ENCODE measurements at places on chromosomes 3 and 15.
A peak's percentile ranks its signal among the peaks of the same experiment; 100 is the strongest.

DNA sequence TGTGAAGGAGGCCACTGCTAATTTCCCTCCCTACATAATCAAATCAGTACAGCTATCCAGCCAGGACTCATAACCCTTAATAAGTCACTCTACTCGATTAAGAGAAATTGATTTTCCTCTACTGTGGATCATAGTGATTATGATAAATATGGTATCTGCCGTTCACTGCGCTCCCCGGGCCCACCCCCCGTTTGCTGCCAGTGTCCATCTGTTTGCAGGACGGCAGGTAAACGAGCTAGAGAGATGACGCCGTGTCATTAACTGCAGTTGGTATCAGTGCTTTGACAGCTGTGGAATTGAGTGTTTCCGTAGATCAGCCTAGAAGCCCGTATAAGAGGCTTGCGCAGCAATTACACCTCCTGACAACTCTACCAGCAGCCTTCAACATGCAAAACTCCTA is 94.9 kb downstream of the ROBO2 start:
- no peak for DNase-seq

DNA sequence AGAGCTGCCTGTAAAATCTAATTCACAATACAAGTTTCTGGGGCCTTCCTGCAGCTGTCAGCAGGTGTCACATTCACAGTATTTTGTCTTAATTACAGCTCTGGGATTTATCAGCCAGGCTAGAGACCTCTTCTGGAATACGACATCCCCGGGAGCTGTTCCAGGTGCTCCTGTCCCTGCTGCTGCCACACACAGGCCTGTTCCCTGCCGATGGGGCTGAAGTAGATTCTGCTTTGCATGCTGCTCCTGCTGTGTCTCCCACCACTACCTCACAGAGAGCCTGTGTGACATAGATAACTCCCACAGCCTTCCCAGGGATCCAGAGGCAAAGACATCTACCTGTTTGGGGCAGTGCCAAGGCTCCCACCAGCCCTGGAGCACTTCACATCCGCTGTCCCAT is 20.4 kb downstream of the COLQ start:
- DNase-seq = no peak

DNA sequence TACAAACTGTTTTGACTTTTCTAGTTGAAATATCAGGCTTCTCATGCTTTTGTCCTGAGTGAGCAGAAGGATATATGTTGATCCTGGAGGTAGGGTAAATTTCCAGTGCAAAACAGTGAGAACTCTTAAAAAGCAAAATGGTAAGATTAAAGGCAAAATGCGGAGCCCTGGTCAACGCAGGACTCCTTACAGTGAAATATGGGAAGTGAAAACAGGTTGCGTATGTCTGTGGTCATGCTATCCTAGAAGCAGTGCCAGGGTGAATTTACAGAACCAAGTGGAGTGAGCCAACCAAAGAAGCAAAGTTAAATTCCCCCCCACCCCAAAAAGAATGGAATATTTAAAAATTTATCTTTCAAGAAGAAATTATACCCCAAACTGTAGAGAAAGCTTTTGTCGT is 256.4 kb downstream of the NR2F2 start:
- no peak for DNase-seq

- DNase-seq = peak; percentile 93
Measured at GRCh38 chr15:40859206-40859851, 14.7 kb downstream of the RHOV start.

GRCh38 chr15:43276563-43277200 is 10.0 kb upstream of the TGM5 start:
- DNase-seq = no peak

DNA sequence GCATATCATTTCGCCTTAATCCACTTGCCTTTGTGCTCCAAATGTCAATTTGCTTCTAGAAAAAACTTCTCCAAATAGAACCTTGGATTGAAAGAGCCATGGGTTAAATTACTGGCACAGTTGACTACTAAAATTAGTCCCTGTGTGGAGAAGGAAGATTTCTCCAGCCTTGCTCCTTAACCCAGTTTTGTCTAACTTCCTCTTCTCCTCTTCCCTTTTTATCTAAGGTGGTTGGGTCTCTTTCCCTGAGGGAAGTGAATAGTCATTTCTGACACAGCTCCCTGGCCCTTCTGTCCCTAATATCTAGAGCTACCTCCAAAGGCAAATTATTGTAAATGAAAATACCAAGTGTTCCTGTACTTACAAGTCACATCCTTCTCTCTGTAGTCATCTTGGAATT is 527.9 kb upstream of the TBL1XR1 start:
- DNase-seq = no peak

GRCh38 chr3:14598143-14598569 is 53.4 kb upstream of the CCDC174 start:
- peak; percentile 69 for DNase-seq

DNA sequence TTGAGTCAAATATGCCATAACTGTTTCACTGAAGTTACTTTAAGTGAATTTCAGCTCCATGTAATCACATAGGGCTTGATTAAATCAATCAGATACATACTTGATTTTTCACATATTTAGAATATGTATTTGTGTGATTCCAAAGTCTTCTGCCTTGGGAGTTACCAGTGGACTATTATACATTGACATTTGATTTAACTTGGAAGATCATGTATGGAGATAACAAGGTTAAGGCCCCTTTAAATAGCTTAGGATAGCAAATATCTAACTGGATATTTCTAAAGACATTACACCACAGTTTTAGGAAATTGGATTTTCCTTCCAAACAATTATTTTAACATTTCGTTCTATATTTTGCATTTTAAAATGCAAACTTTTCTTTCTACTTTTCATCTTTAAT is 405.0 kb downstream of the RAP2B start:
- no peak for DNase-seq

DNA sequence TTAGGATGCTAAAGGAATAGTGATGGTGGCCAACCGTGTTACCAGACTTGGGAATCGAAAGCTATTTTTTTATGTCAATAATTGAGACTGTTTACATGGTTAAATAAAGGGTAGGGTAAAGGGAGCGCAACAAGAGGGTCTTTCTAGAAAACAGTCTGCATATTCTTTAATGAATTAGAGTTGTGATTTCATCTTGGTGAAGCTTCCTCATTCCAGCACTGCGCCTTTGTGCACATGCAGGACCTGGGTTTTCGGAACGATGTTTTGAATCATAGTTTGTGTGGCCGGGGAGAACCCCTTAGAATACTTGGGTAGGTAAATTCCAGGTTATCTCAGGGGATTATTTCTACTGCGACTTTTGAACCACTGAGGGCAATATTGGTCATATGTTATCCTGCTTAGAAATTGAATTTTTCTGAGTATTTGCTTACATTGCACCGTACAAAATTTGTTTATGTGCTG is 1.3 kb downstream of the PIK3CA start:
- DNase-seq = peak; percentile 22

GRCh38 chr3:70392227-70392626 is 79.8 kb upstream of the MDFIC2 start:
- no peak for DNase-seq

GRCh38 chr3:50303013-50303815 is at the start of gene HYAL1:
HYAL1 (minus strand) TSS chr3:50303574; CDS start chr3:50302956, 618 bp downstream.
- DNase-seq = peak; percentile 71

All from HAP-1 (cell line).